Femur (tissue), 1 donor: ENCODE measurements at places on chromosomes 12 and 14.

DNA sequence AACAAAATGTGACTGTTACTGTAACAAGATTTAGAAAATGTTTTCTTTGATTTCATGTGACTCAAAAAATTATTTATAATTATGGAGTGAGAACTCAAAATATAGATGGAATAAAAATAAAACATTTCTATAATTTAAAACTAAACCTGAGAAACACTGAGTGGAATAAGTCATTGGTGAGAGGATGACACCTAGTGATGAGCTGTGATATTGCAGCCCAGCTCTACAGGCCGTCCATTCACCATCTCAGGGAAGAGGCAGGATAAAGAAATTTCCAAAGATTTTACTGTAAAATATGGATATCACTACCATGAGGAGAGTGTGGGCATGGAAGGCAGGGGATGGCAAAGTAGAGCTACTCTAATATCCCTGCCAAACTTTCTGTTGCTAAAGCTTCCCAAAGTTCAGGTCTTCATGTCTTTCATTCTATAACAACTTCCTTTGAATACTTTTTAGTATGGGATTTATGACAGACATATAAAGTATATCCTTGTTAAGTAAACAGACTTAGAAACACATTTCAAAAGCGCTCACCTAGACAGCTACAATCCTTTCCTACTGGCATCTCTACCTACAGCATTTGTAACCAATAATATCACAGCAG lies 308.0 kb downstream of the ITPR2 start:
- DNase-seq: no peak

DNA sequence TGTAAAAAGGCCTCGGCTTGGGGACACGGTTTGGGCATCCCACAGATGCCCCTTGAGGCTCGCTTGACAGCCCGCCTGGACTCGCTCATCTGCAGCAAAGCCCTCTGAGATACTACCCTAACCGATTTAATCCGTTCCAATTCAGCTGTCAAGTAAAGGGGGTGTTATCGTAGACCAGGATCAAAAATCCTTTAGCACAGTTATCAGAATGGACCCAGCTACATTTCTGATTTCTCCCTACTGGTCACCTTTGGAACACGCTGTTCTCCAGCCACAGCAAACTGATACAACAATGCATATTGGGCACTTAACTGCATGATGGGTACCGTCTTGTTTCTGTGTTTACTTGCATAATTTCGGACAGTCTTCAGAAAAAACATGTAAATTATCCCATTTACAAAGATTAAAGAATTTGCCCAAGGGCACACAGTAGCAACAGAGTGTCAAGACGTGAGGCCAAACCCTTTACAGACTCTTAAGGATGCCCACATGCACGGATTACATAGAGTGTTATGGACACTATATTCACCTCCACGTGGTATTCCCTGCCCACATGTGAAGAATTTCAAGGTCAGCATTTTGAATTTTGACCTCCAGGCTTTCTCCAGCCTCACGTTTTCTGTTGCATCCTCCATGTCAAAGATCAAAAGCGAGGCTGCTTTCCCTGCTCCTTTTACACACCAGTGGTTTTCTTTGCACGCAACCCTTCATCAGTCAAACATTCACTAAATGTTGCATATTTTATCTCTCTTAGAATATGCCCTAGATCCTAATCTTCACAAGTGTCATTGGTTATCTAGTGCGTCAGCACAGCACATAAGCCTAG lies 3.2 kb upstream of the DUSP6 start:
- DNase-seq: no peak

- no peak for DNase-seq
Observed at GRCh38 chr12:69318225-69318624, 30.0 kb upstream of the LYZ start.

DNA sequence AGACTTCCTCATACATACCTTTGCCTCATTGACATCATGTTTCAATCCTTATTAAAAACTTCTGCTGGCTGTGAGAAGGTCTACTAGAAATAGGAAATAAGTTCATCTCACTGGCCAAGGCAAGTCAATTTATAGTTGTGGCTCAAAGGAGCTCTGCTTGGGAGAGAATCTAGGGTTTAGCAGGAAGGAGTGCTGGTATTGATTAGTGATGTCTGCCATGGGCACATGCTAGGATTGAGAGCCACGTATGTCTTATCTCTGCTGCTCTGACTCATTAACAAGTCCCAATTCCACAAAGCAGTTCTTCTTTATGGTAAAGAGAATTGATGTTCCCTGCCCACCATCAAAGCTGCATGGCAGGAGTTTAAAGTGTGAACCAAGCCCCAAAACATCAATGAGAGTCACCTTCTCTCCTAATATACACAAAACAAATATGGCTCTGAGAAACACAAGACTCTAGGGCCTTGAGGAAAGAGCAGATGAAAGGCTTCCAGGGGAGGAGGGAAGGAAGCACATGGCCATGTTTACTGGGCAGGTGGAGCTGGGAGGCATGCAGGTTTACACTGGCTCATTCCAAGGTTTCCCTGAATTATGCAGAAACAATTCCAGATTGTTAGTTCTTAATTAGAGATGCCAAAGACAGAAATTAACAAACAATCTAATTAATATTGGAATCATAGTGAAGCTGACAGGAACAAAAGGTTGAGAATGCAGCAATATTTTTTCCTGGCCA lies 931.9 kb upstream of the TMEM132C start:
- DNase-seq: no peak

- DNase-seq: no peak
Observed at GRCh38 chr14:69673578-69674305, 62.3 kb downstream of the SUSD6 start.

DNA sequence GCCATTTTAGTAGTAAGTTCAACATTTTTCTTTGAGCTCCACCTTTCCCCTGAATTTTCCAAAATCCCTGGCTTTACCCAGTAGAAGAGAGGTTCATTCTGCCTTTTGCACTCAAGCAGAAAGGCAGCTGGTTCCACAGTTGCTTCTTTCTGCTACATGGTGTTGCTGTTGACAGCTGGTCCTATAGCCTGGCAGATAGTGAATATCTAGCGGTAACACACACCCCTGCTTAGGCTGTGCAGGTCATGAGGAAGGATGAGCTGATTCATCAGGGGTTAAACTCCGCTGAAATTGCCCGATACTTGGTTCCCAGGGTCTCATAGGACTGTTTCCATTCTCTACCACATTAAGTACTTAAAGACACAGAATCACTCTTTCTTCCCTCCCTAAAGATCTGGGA lies 62.4 kb downstream of the PUS7L start:
- no peak for DNase-seq
